Activated T-cell treated with anti-CD3 and anti-CD28 coated beads, Interleukin-2, amount 50 U/mL, for 4 hours (primary cell): ENCODE measurements at places on chromosomes 6 and 20.

GRCh38 chr6:170200458-170200891 lies 90.4 kb downstream of the DLL1 start:
- DNase-seq, result no peak

DNA sequence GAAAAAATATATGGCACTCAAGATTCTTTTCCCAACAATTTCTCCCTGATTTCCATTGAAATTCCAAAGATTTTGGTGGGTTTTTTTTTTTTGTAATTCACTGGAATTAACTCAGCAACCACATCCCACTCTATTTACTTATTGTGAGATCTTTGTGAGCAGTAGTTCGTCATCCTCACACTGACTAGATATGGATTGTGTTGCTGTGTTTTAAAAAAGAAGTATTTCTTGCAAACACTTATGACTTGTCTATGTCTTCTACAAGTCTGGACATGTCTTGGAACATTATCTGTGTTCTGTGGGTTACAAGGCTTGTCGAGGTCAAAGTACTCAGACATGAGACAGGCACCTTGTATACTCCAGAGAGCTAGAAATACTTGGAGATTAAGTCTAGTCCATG lies 7.3 kb upstream of the TENT5A start:
- DNase-seq, result no peak

- DNase-seq, result peak; percentile 42
Measured at GRCh38 chr6:31734821-31735406, 1.4 kb downstream of the CLIC1 start.

- no peak for DNase-seq
Measured at GRCh38 chr6:6931071-6932025, 176.4 kb upstream of the RREB1 start.

GRCh38 chr6:107114926-107115694 lies at the start of gene BEND3:
BEND3 (minus strand) TSS chr6:107115515; CDS start chr6:107099285, 16,230 bp downstream.
- peak; percentile 64 for DNase-seq

DNA sequence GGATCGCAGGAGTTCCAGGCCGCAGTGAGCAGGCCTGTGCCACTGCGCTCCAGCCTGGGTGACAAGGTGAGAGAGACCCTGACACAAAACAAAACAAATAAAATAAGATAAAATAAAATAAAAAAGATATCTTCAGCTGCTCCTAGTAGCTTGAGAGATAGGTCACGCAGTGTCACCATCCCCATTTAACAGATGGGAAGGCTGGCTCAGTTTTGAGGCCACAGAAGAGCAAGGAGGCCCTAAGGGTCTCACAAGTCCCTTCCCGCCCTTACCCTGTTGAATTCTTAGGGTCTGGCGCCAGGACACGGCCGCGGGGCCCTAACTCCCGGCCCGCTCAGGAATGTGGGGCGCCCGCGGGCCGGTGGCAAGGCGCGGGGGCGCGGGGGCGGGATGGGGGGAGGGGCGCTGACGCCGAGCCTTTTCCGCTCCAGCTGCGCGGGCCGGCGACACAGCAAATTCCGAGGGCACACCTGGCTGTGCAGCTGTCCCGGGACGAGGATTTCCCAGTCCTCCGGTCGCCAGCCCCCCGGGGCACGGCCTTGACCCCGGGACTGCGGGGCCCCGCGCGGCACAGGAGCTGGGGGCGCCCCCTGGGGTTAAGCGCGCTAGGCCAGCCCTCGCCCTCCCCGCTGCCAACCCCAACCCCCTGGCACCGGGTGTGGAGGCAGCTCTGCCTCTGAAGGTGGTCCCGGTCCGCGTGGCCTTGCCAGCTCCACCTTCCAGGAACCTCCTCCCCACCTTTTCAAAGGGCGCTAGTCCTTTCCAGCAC lies 10.3 kb upstream of the R3HDML start:
- peak; percentile 39 for DNase-seq

GRCh38 chr6:157272866-157273755 lies 50.2 kb downstream of the TMEM242 start:
- peak; percentile 15 for DNase-seq

- no peak for DNase-seq
Measured at GRCh38 chr6:52328303-52328662, 33.7 kb upstream of the PAQR8 start.

DNA sequence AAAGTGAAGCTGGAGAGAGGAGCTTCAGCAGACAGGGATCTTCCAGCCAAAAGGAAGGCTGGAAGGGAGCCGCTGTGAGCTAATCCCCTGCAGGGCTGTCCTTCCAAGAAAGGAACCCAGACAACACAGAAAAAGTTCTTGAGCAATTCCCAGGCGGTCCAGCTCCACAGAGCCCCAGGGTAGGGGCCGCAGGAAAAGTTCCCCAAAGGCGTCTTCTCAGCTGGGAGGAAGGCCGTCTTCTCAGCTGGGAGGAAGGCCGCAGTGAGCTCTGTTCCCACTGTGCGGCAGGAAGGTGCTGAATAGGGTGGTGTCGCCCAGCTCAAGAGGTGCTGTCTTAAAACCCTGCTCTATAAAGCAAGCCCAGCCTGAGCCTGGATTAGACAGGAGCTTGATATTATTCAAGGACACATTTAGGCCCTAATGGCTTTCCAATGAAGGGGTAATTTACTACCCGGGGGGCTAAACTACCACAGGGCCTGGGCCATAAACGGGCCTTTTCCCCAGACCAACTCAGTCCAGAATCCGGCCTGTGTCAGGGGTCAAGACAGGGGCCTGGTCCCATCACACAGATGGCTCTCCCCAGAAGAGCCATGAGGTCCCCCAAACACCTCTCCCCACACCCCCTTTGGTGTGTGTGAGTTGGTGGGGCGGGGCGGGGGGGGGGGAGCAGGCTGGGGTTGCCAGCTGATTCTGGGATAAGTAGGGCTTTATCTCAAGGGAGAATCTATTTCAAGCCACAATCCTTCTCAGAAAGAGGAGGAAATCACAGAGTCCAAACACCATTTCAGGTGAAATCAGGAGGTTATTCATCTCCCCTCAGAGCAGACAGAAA lies 103.6 kb downstream of the NOL4L start:
- DNase-seq, result no peak

DNA sequence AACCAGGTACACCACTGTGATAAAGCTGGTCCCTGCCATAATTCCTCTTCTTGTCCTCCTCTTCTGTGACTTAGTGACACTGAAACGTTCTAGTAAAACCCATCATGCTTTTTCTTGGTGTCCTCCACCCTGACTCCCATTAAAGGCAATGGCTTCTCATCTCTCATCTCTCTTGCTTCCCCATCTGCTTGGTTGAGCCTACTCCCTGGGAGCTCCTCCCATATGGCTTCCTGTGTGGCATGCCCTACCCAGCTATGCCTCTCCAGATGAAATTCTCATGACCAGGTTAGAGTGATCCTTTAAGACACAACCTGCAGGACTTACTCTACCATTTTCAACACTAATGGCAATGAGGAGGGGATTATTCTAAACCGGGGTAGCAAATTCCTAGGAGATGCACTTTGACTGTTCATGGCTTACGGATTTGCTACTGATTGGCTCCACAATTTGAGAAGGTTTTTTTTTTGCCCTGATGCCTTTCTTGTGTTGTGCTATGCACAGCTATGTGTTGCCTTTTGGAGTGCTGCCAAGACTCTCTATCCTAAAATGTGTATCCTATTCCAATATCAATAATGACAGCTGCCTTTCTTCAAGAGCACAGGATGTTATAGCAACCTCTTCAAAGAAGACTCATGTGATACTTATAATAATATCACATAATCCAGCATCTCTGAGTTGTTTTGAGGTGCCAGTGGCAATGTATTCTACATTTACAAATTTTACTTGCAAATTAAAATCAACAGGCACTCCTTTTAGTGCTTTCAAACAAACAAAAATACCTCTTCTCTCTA lies 6.1 kb downstream of the SIRPG start:
- no peak for DNase-seq

- no peak for DNase-seq
Measured at GRCh38 chr6:56868687-56869086, 86.2 kb upstream of the BEND6 start.

DNA sequence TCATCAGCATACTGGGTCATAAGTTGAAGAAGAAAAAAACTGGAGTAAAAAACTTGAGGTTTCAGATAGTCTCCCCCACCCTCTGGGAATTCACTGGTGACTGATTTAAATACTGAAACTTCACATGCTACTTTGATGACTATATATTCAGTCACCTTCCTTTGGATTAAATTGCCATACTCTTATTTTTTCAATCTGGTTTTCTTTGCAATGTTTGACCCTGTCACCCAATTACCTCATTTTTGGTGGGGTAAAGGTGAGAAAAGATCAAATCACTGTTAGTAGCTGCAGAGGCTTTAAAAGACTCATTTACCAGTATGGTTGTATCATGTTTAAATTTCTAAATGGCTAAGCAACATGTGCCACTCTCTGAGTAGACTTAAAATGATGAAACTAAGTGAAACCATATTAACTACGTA lies 862.7 kb upstream of the FLRT3 start:
- no peak for DNase-seq

- DNase-seq, result no peak
Measured at GRCh38 chr6:21885111-21885510, 291.6 kb downstream of the SOX4 start.
